ENCODE measurements at places on chromosomes 6 and 20.

DNA sequence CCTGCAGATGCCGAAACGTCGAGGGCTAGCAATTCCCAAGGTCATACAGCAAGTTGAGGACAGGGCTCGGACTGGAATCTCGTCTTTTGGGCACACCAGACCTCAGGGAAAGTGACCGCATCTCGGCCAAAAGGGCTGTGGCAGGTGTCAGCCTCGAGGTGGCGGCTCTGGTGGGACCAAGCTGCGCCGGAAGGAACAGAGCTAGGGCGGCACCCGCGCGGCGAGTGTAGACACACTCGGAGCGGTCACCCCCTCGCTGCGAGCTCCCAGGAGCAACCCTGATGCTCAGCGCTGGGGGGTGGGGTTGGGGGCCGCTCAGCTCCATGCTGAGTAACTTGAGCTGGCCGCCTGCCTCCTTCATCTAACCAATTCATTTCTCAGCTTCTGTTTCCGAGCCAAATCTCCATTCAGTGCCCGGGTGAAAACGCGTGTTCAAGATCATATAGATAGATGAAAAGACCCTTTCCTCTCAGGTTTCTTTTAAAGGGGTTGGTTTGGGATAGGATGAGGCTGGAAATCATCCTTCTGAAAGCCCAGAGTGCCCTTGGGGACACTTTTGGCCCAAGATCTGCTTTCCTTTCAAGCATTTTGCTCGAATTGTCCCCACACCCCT, 2.2 kb upstream of the TUBB2B start:
- H3K36me3 ChIP-seq: no peaks in the 10 kb centered on the region
- peaks cover 15% of the 10 kb centered on the region for H3K27me3 ChIP-seq
- peak overlapping the region; percentile 97 for H3K27ac ChIP-seq
- peak; percentile 50 for DNase-seq

- DNase-seq: no peak
- no peaks in the 10 kb centered on the region for H3K36me3 ChIP-seq
- H3K4me3 ChIP-seq: no peak overlapping the region
- H3K4me1 ChIP-seq: no peaks in the 10 kb centered on the region
- H3K27ac ChIP-seq: no peak overlapping the region
Measured at GRCh38 chr6:144304223-144304848, 19.2 kb downstream of the UTRN start.

DNA sequence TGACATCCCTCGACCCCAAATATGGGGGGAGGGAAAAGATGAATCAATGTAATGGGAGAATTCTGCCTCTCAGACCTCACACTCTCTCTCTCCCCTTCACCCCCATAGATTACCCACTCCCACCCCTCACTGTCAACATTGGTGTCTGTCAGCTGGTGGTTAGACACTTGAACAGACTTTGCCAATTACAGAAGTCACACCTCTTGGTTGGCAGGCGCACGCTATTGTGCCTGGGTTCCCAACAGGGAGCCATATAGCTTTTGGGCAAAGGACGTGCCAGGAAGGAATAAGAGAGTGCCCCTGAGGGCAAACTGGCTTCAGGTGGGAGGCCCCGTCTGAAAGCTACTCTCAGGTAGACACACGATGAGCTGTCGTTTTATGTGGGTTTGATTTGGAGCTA, 54.1 kb upstream of the FYN start:
- no peak for DNase-seq
- no peaks in the 10 kb centered on the region for H3K36me3 ChIP-seq
- H3K27me3 ChIP-seq: no peaks in the 10 kb centered on the region
- no peak overlapping the region for H3K27ac ChIP-seq
- no peaks in the 10 kb centered on the region for H3K4me1 ChIP-seq
- H3K4me3 ChIP-seq: no peak overlapping the region

GRCh38 chr6:21733311-21733710, 139.8 kb downstream of the SOX4 start:
- no peaks in the 10 kb centered on the region for H3K36me3 ChIP-seq
- H3K27ac ChIP-seq: peak overlapping the region; percentile 31
- H3K27me3 ChIP-seq: no peaks in the 10 kb centered on the region
- no peak overlapping the region for H3K4me3 ChIP-seq
- DNase-seq: no peak
- peaks cover 15% of the 10 kb centered on the region for H3K4me1 ChIP-seq

- H3K36me3 ChIP-seq: no peaks in the 10 kb centered on the region
- no peak for DNase-seq
- no peaks in the 10 kb centered on the region for H3K4me1 ChIP-seq
- H3K27ac ChIP-seq: peak overlapping the region; percentile 73
- no peak overlapping the region for H3K4me3 ChIP-seq
Measured at GRCh38 chr20:53926428-53927028, 143.9 kb downstream of the BCAS1 start.

DNA sequence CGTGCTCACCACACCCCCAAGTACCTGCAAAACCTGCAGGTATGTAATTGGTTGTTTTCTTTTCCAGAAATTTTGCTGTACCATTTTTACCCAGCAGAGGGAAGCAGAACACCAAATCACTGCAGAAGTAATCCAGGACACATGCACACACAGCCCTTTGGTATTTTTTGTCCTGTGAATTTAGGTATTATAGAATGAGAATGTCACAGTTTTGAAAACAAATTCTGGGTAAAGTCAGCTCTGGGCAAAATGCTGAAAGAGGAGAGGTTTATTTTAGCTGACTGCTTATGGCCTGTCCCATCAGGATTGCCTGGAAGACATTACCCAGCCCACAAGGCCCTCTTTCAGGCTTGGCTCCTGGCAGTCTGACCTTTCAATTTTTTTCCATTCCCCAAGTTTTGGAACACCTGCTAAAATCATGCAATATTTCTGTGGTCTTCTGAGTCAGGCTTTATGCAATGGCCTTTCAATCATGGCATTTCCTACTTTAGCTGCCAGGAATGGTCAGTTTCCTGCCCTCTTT, 3.5 kb upstream of the EFHC1 start:
- H3K27me3 ChIP-seq: no peaks in the 10 kb centered on the region
- H3K27ac ChIP-seq: peak overlapping the region; percentile 74
- H3K4me3 ChIP-seq: no peak overlapping the region
- peak; percentile 58 for DNase-seq
- peaks cover 37% of the 10 kb centered on the region for H3K4me1 ChIP-seq
- H3K36me3 ChIP-seq: no peaks in the 10 kb centered on the region
